Fibroblast of skin of back (primary cell): ENCODE measurements at places on chromosomes 16 and 17.

- DNase-seq: peak; percentile 83
Measured at GRCh38 chr17:62975206-62975605, 9.2 kb downstream of the TANC2 start.

GRCh38 chr17:31148205-31148604, 53.4 kb downstream of the NF1 start:
- peak; percentile 34 for DNase-seq

DNA sequence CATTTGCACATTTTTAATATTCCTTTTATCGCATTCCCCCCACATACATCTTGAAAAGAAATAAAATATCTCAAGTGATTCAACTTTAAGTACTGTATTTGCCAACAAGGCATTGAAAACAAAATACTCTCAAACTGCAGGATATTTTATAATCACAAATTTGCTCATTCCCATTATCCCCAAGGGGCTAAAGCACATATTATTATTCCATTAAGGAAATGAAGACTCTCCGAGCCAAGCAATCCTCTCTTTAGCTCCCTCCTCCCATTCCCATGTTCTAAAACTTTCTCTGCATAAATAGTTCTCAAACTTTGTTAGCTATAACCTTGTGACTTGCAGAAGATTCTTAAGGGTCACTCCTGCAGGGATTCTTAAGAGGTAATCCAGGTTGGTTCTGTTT, 436.8 kb downstream of the KCNJ2 start:
- DNase-seq: no peak

DNA sequence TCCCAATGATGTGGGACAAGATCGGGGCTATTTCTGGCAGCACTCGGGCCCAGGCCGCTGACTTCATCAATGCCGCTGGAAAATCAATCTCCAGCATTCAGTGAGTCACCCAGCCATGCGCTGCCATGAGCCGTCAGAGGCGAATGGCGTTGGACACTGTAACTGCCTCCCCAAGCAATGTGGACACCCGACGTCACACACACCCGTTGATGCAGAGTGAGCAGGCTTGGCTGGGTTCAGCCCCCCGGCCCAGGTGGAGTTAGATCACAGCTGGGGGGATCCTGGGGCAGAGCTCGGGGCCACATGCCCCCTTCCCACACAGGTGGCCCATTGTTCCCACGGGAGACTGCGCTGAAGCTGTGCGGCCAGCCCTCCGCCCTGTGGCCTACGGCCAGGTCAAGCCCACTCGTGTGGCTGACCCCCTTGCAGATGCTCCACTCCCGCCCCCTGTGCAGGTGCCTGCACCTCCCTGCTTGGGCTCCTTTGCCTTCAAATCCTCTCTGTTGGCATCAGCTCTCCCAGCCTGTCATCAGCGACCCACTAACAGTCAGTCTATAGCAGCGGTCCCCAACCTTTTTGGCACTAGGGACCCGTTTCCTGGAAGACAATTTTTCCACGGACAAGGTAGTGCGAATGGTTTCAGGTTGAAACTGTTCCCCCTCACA, 89.9 kb downstream of the TBC1D16 start:
- no peak for DNase-seq

DNA sequence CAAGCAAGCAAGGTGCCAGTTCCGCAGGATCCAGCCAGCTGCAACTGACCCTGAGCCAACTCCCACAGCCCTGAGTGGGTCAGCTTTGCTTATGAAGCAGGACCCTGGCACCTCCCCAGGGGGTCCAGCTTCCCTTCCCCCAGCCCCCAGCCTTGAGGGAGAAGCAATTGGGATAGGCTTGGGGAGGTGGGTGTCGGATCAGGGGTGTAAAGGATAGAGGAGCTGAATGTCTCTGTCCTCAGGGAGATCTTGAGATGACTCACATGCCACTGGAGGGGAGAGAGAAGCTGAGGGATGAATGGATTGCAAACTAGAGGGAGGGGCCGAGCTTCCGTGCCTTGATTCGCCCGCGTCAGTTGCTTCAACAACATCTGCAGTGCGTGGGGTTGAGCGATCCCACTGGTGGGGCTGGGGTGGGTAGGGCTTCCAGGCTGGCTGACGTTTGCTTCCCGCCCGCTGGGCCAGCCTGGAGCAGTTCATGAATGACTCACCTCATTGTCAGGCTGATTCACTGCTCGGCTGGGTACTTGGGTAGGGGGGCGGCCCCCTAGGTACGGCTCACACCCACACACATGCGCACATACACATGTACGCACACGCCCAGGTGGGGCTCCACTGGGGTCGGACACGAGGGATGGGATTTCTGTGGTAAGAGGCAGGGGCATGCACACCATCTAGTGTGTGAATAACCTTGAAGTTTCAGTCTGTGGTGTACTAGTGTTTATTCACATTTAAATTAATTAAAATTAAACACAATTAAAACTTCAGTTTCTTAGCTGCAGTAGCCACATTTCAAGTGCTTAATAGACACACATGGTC, 3.6 kb upstream of the HROB start:
- peak; percentile 100 for DNase-seq

- no peak for DNase-seq
Measured at GRCh38 chr16:8376430-8376829, 213.9 kb downstream of the TMEM114 start.

DNA sequence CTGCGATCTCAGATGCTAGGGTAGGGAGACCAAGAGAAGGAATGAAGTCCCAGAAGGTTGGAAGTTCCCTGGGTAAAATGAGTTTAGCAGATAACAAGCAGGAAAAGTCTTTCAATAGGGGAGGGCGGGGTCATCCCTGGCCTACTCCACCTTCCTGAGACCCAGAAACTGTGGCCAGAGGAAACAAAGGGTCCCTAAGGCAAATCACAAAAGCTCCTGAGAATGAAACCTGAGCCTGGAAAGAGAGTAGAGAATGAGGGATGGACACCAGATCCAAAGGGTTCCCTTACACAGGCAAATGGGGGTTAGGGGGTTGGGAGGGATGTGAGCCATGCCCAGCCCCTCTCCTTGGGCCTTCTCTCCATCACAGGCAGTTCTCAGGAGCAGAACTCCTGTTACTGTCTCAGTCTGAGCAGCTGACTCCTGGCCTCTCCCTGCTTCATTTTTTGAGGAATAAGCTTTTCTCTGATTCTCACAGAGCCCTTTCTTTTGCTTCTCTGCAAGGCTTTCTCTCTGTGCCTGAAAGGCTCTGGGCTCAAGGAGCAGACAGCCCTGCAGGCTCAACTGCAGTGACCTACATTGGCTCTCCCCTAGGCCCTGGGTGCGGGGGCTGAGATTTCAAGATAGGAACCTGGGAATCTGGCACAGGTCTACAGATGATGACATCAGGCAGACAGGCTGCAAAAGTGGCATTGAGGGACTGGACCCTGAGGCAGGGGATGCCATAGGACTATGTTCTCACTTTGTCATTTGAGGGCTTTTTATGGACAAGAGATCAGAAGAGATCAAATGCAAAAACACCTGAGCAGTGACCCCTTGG, 9.8 kb upstream of the NR1D1 start:
- no peak for DNase-seq

DNA sequence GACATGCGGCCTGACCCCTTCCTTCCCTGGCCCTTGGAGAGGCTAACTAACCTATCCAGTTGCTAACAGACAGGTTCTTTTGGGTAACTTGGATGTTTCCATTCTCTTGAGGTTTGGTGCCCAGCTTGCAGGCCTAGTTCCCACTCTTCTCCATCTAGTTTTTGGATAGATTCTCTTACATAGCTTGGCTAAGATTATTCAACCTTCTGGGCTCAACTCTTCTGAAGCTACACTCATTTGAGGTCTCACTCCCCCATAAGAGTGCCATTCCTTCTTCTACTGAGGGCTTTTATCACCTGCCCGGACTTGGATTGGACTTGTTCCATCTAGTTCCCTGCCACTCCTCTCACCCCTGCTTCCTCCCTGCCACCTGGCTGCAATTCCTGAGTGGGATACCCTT, 44.1 kb upstream of the MARCHF10 start:
- no peak for DNase-seq

DNA sequence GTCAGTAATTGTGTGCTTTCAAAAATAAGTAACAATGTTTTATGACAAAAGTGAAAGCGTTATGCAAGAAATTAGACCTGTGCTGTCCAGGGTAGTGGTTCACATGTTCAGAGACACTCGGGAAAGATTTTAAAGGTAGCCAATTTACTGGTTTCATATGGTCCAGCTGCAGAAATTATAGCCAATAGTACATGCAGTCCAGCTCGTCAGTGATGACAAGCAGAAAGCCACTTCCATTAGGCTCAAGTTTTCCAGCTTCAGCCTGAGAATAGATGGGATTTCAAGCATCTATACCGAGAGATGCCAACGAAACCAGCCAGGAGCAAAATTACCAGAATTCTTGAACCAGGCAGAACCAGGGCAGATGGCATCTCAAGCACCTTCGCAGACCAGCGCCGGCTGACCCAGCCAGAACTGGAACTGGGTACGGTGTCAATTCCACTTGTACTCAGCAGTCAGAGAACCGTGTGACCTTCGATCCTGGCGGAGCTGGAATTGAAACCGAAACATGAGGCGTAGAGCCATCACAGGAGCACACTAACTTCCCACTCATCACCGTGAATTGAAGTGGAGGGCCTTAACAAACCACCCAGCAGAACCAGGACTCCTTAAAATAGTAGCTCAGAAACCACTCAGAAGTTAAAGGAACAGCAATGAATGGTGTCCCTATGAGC, 207.9 kb upstream of the HSBP1 start:
- no peak for DNase-seq

DNA sequence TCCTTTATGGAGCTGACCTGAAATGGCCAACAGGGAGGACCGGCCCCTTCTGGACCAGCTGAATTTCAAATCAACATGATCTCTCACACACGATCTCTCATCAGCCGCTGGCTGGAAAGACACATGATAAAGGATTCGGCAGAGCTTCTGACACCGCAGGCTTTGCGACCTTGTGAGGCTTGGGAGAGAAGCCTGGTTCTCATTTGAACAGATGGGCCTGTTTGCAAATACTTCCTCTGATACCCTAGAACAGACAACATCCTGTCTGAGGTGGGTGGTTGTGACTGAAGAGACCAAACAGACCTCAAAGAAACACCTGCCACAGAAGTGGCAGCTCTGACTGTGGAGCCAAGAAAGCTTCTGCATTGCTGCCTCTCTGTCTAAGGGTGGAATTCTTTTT, 77.9 kb upstream of the SDK2 start:
- no peak for DNase-seq

DNA sequence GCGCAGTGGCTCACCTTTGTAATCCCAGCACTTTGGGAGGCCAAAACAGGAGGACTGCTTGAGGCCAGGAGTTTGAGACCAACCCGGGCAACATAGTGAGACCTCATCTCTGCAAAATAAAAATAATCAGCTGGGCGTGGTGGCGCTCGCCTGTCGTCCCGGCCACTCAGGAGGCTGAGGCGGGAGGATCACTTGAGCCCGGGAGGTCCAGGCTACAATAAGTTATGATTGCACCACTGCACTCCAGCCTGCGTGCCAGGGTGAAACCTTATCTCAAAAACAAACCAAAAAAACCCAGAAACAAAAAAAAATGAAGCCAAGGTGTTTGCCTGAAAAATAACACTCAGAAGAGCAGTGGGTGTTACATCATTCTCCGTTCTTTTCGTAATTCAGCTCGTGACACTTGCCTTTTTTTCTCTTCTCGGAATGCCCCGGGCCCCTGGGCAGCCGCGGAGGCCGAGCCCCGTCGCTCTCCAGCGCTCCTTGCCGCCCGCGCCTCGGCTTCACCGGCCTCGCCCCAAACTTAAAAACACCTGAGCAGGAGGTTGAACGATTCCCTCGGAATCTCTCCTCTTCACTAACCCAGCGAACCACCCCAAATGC, 17.0 kb downstream of the PRCD start:
- DNase-seq: peak; percentile 7

DNA sequence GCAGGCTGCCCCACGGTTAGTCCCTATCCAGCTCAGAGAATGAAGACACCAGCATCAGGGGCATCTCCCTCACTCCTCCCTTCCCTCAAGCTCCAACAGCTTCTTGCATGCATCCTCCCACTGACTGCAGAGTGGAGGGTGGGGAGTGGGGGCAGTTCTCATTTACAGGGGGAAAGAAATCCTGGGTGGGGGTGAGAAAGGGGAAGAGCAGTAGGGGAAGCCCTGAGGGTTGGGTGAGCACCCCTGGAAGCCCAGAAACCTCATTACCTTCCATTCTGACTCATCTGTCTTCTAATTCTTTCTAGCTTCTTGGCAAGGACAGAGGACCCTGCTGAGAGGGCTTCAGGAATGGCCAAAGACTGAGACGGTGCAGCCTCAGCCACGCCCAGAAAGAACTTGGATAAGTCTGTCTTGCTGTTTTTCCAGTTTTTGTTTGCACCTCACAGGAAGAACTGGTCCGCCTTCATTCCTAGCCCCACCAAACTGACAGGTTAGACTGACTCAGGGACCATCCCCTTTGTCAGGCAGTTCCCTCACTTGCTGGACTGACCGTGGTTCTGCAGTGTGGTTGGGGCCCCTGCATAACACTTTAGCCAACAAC, 52.5 kb upstream of the WSB1 start:
- peak; percentile 34 for DNase-seq

- DNase-seq: no peak
Measured at GRCh38 chr17:31807846-31808245, 51.2 kb downstream of the COPRS start.

GRCh38 chr17:62616993-62617893, 10.2 kb upstream of the MRC2 start:
- DNase-seq: no peak

DNA sequence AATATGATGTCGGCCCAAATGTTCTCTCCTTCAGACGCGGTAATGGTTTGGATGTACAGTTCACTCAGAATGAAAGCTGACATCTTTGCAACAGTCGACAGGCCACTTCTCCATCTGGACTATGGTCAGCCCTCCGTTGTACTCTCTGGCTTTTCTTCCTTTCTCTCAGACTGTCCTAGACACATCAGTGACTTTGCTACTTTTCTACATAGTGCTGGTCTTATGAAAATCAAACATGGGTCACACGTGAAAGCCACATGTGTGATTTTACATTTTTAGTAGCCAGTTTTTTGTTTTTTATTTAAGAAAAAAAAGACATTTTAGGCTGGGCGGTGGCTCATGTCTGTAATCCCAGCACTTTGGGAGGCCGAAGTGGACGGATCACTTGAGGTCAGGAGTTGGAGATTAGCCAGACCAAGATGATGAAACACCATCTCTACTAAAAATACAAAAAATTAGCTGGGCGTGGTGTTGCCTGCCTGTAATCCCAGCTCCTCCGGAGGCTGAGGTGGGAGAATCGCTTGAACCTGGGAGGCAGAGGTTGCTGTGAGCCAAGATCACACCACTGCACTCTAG, 644.1 kb downstream of the KCNJ2 start:
- no peak for DNase-seq

- DNase-seq: no peak
Measured at GRCh38 chr16:4515611-4516233, 22.9 kb downstream of the CDIP1 start.

GRCh38 chr17:12982224-12982623, 35.6 kb downstream of the ELAC2 start:
- DNase-seq: no peak

GRCh38 chr16:70529051-70529777, 5.6 kb downstream of the SF3B3 start:
- peak; percentile 76 for DNase-seq

- DNase-seq: no peak
Measured at GRCh38 chr17:41583137-41584127, 3.3 kb downstream of the KRT14 start.
